ENCODE measurements at places on chromosomes 4 and X. TPM values are rescaled to one million over a fixed set of nuclear protein-coding genes. Genes with fewer than 3 reads are reported as not detected.

The HEPH gene
- total RNA-seq, result 55.8 TPM

The GAGE13 gene
- 79.1 TPM for total RNA-seq

The RAB40AL gene
- 0.51 TPM for total RNA-seq

The F8A2 gene
- not detected for total RNA-seq

The GPRASP2 gene
- total RNA-seq, result 2.2 TPM

The HPSE gene
- 0.22 TPM for total RNA-seq

The HPGDS gene
- not detected for total RNA-seq

The UGT2A1 gene
- not detected for total RNA-seq

GRCh38 chrX:31213941-31214340 lies 142.1 kb upstream of the FTHL17 start:
- DNase-seq, result peak; percentile 10

GRCh38 chr4:79088946-79089691 lies 149.9 kb upstream of the PAQR3 start:
- DNase-seq, result no peak

DNA sequence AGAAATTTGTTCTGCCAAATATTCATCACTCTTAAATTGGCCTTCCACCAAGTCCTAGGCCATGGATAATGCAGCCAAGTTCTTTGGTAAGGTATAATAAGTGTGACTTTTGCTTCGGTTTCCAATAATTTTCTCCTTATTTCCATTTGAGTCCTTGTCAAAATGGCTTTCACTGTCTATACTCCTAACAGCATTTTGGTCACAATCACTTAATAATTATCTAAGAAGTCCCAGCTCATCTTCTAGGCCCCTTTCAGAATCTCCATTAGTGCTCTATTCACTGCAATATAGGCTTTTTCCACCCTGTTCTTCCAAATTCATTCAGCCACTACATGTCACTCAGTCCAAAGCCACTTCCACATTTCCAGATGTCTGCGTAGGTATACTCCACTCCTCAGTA lies 51.0 kb upstream of the SPIN4 start:
- no peak for DNase-seq

GRCh38 chr4:127309369-127310102 lies 323.2 kb upstream of the INTU start:
- DNase-seq, result no peak

DNA sequence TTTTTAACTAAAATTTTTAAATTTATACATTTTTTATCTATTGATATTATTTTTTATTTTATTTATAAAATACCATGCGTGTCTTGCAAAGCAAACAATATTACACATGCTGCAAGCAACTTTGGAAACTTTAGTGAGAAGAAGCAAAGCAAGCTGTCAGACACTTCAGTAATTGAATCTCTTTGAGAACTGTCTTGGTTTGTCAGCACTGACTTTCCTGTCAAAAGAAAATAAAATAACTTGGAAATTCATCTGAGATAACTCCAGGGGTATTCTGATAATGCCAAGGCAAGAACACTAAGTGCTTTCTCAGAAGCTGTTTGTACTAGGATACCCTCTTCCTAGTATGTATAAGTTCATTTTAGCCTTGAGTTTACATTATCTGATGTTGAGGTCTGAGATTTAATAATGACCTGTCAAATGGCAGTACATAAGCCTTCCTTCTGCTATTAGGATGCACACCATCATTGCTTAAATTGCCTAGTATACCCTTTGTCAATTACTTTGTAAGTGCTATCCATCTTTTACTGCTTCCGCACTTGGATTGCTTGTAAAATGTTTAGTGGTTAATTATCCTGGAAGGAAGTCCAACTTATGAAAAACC lies 624.2 kb upstream of the AGA start:
- DNase-seq, result no peak

DNA sequence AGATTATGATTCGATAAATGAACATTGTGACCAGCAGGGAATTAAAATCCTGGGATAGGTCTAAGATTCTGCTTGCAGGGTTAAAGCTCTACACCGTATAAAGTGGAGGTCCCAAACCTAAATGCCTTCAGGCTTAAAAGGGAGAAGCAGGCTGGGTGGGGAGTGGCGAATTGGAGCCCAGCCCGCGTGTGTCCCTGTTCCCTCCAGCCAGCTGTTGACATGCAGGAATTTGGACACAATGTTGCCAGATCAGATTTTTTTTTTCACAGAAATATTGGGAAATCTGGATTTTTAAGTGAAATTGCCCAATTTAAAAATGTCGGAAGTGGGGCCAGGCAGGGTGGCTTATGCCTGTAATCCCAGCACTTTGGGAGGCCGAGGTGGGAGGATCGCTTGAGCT lies 60.5 kb downstream of the ELF4 start:
- DNase-seq, result no peak

DNA sequence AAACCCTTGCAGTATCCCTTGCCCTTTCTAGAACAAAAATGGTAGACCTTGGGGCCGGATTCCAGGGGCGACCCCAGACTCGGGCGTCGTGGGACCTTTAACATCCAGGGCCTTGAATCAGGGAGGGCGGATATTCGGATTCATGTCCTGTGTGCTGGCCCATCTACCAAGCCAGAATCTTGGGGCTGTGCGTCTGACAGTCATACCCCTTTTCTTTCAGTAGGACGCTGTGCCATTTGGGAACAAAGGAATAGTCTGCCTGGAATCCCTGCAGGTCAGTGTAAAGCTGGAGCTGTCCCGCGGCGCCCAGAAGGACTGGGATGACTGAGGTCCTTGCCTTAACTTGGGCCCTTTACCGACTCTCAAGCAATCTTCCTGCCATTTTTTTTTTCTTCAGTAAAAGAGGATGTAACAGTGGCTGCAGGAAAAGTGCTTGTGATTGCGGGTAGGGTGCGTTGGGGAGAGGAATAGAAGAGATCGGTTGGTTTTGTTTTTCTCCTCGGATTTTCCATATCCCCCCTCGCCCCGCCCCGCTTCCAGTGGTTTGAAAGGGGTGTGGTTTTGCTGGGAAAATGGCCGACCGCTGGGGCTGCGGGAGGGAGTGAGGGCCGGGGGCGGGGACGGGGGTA lies 518 bp downstream of the ARMCX1 start:
- DNase-seq, result no peak

- DNase-seq, result no peak
Measured at GRCh38 chr4:141652161-141652778, 15.9 kb downstream of the IL15 start.

- DNase-seq, result no peak
Measured at GRCh38 chr4:105807496-105807895, 87.8 kb upstream of the NPNT start.

DNA sequence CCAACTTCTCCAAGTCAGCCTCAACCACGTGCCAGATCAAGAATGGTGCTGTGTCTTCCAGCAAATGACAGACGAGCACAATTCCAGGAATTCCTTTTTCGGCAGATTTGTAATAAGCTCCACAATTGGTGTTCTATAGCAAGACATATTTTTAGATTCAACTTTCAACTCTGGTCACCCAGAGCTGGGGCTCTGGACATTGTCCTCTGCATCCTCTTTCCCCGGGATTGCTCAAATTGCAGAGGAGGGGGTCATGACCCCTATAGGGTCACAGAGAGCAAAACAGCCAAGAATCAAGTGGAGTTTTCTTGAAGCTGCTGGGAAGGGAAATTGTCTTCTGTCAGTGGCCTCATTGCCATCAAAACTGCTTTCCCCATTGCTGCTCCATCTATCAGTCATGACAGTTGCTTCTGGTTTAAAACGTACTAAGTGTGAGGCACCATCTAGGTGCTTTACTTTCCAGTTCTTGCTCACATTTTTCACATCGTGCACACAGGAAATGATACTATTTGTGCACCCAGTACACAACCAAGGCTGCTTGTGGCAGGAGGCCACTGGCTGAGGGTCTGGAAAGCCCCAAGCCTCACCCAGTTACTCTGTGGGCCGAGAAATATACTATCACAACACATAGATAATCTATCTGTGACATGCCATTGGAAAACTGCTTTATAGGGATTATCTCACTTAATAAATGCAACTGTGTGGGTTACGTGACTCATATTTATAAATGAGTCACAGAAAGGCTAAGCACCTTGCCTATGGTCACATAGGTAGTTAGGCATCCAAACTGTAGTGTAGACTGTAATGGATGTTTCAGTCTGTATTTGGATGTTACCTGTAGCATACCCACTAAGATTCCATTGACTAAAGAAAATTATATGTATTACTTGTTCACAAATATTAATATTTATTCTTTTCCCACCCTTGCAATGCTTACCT lies 91.7 kb upstream of the PHOX2B start:
- DNase-seq, result no peak

GRCh38 chr4:146582864-146583263 lies 55.8 kb upstream of the POU4F2 start:
- DNase-seq, result no peak

- no peak for DNase-seq
Measured at GRCh38 chr4:178808106-178808505, 1365.9 kb upstream of the AGA start.

GRCh38 chrX:30939928-30940327 lies 50.9 kb upstream of the TAB3 start:
- no peak for DNase-seq
